ENCODE measurements at places on chromosomes 11 and 22.

GRCh38 chr11:80815752-80816453 lies 1375.1 kb upstream of the TENM4 start:
- no peak for DNase-seq

DNA sequence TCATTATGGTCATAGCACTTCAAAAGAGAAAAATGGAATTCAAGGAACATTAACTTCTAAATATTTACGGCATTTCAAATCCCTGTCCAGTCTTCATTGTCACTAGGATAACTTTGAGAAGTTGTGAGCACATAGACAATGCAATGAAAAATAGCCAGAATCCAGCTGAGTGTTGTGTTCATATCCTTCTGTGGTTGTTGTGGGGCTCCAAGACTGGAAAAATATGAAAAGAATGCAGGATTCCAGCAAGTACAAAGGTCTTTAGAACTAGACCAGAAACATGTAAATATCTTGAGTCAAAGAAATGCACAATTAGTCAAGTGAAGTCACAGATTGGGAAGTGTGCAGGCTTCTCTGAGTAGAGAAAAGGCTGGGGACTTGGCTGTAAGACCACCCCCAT lies 68.7 kb downstream of the WT1 start:
- no peak for DNase-seq

- DNase-seq = no peak
These were observed 32.0 kb downstream of the PDE2A start for GRCh38 chr11:72642043-72642883.

- no peak for DNase-seq
These were observed 38.5 kb downstream of the CARD18 start for GRCh38 chr11:105100981-105101630.

DNA sequence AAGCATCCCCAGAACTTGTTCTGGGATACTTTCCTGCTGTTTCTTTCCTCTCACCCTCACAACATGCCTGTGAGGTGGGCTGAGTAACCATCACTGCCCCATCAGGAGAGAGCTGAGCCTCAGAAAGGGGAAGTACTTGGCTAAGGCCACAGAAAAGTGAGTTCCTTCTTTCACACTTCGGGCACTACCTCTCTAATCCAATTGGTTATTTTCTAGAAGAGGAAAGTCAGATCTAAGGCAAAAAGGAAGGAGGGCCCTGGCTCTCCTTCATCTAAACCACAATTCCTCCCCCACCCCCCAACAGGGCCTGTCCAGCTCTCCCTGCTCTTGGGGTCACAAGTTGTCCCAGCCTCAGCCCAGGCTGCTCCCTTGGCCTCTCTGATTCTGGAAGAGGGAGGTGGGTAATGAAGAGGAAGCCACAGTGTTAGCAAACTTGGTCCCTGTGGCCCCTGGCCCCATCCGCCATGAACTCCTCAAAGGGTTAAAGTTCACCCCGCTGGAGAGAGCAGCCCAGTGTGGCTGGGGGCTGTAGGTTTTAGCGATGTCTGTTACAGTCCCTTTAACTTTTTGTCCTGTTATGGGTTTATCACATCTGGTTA lies 34.0 kb downstream of the SLC22A12 start:
- DNase-seq = no peak

- DNase-seq = no peak
These were observed 97.0 kb downstream of the PKNOX2 start for GRCh38 chr11:125261588-125261987.

DNA sequence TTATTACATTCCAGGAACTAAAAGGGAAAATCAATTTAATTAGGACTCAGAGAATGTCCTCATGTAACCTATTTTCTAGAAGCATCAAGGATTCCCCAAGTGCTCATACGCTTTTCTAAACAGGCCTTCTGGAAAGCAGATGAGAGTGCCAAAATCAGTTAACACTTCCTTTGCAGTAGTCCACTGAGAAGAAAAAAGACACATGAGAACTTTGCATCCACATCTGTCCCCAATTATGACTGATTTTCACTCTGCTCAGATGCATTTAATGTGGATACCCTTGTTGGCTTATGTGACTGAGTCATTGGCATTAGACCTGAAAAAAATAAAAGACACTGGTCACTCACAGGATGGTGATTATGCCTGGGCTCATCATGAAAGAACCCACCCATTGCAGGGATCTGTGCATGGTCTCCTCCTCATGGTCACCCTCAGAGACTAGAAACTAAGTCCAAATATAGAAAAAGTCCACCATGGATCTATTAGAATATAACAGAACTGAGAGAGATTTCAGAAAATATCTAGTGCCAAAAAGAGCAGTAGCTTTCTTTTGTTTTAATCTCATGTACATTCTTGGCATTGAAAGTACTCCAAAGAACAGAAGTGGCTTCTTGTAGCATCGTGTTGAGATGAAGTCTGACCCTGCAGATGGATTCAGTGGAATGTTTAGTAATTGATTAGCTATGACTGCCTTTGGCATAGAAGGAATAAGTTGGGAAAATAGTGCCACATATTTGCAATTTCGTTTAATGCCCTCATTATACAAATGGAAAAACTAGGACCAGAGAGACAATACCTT lies 48.8 kb upstream of the FIBIN start:
- DNase-seq = no peak

DNA sequence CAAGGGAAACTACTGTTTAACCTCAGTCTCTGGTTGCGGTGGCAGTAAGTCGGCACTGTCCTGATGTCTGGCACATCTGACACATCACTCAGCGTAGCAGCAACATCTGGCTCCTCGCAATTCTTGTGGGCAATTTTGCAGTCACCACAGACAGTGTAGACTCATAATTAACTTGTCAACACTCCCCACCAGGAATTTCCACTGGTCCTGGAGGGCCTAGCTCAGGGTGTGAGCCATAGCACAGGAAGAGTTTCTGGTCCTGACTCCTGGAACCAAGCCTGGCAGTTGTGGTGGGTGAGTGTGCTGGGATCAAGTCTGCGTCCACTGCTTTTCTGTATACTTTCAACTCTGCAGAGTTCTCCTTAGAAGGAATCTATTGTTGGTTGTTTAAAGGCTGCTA lies 209.7 kb downstream of the SNX19 start:
- no peak for DNase-seq

DNA sequence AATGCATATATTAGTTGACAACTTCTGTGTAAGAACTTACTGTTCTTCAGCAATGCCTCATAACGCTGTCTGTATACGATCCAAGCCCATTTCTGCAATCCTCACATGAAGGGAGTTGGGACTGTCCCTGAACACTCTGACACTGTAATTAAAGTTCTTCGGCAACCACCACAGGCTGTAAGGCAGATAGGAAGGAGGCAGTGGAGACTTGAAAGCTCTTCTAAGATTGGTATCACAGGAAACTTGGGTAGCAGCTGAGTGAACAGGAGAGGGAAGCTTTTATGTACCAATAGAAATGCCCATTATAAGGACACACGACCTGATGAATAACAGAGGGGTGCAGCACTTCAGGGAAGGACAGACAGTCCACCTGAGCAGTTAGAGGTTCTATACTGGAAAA lies 12.0 kb upstream of the GAB2 start:
- DNase-seq = no peak

GRCh38 chr11:71979602-71980001 lies 19.1 kb upstream of the IL18BP start:
- DNase-seq = no peak

DNA sequence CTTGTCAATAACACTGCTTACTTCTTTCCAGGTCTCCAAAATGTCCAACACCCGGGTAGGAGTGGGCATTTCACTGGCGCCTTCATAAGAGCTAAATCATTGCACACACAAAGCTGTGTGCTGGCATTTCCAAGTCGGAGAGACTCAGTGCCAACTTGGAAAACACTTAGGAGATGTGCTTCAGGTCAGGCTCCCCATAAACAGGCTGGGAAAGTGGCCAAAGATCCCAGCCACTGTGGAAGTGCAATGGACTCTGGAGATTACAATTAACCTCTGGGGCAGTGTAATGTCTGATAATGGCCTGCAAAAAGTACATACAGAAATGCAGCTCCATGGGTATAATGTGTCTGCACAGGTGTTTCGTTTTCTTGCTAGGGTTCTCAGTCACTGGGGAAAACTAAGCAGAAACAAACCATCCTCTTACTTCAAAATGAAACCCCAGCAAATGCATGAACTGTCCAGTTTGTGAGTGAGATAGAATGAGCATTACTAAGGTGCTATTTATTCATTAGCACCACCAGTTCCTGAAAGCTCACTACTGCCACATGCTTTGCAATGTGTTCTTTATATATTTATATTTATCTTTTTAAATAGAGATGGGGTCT lies 79.0 kb downstream of the ABTB2 start:
- no peak for DNase-seq

- no peak for DNase-seq
These were observed 14.8 kb upstream of the MRGPRF start for GRCh38 chr11:69027704-69028372.

GRCh38 chr11:120172054-120172911 lies 34.4 kb upstream of the TRIM29 start:
- DNase-seq = peak; percentile 4

All from NCI-H187 (cell line).